Activated CD8-positive, alpha-beta memory T cell treated with anti-CD3 and anti-CD28 coated beads for 4 hours (primary cell): ENCODE measurements at places on chromosomes 1 and 21.

- DNase-seq, result no peak
These were observed 6.7 kb downstream of the CRP start for GRCh38 chr1:159707472-159708260.

DNA sequence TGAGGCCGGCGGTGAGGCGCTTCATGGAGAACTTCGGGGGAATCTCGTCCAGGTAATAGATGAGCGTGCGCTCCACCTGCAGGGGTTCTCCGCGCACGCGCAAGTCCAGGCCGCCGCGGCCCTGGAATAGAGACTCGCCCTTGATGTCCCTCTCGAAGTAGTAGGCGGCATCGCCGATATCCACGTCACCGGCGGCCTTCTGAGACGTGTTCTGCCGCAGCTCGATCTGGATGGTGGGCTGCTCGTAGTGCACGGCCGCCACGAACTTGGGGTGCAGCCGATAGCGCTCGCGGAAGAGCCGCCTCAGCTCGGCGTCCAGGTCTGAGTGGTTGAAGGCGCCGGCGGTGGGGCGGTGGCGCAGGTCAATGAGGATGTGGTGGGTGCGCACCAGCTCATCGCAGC is 726 bp downstream of the TACSTD2 start:
- DNase-seq, result no peak

GRCh38 chr1:2257245-2257627 is 29.1 kb downstream of the SKI start:
- DNase-seq, result no peak

- DNase-seq, result no peak
These were observed 1123.3 kb upstream of the B3GALT2 start for GRCh38 chr1:194309697-194310096.

DNA sequence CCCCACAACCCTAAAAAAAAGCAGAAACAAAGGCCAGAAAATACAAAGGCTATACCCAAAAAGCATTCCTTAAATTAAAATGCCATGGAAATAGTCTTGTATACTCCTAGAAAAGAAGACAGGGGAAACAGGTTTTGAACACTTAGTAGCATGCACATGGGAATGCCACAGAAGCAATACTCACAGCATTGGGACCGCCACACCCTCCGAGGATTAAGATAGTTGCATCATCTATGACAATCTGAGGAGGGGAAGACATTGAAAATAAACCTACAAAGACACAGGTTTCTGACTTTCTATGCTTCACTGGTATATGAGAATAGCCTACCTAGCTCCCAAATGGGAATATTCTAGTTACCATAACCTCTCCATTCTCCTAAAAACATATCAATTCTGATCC is 15.9 kb upstream of the CPLANE2 start:
- DNase-seq, result no peak

DNA sequence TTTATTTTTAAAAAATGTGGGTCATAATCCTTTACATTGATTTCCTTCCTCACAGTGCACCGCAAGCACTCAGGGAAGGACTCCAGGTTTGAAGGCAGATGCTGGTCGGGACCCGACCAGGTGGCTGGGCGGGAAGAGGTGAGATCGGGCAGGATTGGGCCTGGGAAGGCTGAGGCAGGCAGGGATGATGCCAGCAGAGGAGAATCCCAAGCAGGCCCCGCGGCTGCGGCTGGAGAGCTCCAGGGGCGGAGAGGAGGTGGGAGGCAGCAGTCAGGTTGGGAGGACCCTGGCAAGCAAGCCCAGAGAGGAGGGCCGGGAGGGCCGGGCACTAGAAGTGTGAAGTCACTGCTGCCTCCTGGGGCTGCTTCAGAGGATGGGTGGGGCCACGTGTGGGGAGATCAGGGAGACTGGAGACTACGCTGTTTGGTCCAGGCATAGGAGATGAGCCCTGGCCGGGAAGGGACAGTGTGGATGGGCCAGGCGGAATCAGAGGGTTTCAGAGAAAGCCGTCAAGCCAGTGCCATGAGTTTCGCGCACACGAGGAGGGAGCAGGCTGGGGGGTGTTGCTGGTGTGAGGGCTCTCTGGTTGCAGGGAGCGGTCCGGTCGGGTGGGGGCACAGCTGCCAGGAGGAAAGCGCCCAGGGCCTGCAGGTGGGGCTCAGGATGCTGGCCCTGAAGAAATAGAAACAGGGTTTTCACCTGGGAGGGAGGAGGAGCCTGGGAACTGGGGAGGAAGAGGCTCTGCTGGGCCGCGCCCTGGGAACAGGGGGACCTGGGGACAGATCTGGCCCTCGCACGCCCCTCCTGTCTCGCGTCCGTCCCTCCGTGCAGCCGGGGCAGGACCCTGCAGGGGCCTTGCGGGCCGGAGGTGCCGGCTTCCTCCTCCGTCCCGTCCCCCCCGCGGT is 888 bp upstream of the COL18A1 start:
- no peak for DNase-seq

- DNase-seq, result no peak
These were observed 6.1 kb upstream of the ADAM15 start for GRCh38 chr1:155044812-155045657.

DNA sequence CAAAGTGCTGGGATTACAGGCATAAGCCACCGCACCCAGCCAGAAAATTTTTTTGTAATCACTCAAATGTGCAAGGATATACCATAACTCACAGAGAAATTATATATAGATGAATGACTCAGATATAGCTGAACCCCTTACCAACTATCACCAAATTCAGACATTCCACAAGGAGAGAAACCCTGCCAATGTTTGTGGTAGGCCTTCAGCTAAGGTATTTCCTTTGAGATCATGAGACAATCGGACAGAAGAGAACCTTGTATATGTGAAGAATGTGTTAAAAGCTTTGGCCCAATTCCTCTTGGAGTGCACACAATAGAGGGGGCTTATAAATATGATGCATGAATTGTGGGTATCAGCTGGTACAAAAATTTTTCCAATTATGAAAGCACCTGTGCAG is 50.7 kb downstream of the ZNF684 start:
- no peak for DNase-seq

- no peak for DNase-seq
These were observed 111.6 kb downstream of the ADGRL2 start for GRCh38 chr1:81912383-81912782.

DNA sequence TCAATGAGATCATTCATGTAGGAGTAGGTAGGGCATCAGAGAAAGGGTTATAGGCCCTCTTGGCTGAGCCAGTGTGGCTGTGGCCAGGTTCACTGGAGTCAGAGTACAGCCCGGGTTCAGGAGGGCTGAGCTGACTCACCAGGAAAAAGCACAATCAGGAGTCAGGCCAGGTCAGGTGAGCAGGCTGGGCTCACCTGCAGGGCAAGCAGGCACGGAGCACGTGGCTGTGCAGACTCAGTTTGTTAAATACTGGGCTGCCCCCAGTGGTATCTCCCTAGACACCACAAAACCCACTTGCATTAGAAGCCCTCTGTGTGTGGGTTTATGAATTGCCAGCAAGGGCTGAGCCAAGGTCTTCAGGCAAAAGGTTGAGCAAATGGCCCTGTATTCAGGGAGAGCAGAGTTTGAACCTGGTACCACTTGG is 122.1 kb upstream of the SERBP1 start:
- no peak for DNase-seq

- DNase-seq, result no peak
These were observed 92.1 kb upstream of the EDN2 start for GRCh38 chr1:41576620-41577019.

GRCh38 chr21:33762803-33763581 is 120.7 kb downstream of the ITSN1 start:
- DNase-seq, result no peak

- no peak for DNase-seq
These were observed 22.9 kb upstream of the CYYR1 start for GRCh38 chr21:26595971-26596370.

GRCh38 chr1:52825868-52826267 is 16.7 kb upstream of the ZYG11A start:
- no peak for DNase-seq

- no peak for DNase-seq
These were observed 29.5 kb downstream of the LDLRAP1 start for GRCh38 chr1:25572708-25573590.
